ENCODE measurements at places on chromosomes 2 and 18.
A peak's percentile ranks its signal among the peaks of the same experiment; 100 is the strongest.

- DNase-seq, result no peak
Measured at GRCh38 chr2:159922563-159922962, 124.6 kb upstream of the CD302 start.

DNA sequence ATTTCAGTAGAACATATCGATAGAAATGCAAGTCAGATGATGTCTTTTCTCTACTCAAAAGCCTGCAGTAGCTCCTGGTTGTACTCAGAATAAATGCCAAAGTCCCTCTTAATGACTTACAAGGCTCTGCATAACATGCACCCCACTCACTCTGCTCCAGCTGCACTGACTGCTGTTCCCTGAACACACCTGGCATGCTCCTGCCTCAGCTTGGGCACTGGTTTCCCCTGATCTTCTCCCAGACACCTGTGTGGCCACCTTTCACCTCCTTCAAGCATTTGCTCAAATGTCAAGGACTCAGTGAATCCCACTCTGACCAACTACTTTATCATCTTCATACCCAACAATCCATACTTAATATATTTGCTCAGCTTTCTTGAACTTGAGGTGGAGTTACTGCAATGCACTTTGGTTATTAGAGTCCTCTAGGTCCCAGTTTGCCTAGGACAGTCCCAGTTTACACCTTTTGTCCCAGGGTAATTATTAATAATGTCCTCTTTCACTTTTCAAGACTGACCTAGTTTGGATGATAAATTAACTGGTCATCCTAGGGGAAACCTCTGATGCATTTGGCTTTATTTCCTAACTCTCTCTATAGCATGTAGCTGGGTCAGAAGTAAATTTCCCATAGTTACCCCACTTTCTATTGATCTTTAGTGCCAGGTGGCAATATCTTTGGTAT, 44.1 kb downstream of the ACAA2 start:
- no peak for DNase-seq

DNA sequence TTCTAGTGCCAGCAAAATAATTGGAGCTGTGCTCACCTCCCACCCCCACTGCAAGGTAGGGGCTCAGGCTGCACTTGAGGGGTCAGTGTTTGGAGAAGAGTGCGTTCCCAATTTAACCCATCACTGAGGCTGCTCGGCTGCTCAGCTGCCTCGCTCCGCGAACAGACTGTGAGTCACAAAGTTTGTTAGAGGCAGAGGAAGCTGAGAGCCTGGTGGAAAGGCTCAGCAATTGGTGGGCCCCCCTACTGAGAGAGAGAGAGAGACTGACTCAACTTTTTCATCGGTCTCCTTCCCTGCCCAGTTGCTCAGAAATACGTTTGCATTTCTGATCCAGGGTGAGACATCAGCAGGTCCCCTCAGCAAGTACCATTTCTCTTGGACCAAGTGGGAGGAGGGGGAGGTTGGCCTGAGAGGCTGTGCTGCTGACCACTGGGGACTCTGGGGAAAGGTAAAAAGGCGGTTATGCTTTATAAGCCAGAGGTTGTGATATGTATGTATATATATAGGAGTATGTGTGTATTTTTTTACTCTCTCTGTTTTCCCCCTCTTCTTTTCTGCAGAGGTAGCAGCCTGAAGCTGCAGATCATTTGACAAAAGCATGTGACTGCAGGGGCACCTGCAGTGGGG, 1.5 kb downstream of the EFR3B start:
- DNase-seq, result no peak

DNA sequence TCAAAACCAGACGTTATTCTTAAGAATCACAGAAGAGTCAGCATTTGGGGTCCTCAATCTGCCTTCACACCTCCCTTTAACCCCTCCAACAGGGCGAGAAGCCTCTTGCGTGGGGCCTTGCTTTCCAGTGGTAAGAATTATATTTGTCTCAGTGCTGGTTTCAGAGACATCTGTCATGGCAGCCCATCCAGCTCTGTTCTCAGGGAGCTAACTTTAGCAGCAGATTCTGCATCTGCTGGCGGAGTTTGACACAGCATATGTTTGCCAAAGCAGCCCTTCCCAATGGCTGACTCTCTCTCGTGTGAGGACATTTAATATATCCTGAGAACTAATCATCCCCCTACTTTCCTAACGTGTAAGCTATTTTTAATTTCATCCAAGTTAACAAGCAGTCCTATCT, 91.5 kb upstream of the BCL11A start:
- no peak for DNase-seq

DNA sequence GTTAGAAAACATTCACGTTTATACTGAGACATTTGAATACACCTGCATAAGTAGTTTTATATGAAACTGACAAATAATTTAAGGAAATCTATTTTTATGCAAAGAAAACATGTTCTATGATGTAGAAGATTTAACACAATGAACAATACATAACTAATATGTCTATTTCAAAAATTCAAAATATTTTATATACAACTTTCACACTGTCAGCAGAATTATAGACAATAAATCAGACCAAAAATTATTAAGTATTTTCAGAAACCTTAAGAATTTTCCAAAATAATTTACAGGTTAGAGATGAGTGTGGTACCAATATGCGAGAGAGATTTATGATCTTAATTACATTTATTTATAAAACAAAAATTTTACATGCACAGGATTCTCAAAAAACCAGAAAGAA, 1561.0 kb upstream of the ZEB2 start:
- DNase-seq, result no peak

DNA sequence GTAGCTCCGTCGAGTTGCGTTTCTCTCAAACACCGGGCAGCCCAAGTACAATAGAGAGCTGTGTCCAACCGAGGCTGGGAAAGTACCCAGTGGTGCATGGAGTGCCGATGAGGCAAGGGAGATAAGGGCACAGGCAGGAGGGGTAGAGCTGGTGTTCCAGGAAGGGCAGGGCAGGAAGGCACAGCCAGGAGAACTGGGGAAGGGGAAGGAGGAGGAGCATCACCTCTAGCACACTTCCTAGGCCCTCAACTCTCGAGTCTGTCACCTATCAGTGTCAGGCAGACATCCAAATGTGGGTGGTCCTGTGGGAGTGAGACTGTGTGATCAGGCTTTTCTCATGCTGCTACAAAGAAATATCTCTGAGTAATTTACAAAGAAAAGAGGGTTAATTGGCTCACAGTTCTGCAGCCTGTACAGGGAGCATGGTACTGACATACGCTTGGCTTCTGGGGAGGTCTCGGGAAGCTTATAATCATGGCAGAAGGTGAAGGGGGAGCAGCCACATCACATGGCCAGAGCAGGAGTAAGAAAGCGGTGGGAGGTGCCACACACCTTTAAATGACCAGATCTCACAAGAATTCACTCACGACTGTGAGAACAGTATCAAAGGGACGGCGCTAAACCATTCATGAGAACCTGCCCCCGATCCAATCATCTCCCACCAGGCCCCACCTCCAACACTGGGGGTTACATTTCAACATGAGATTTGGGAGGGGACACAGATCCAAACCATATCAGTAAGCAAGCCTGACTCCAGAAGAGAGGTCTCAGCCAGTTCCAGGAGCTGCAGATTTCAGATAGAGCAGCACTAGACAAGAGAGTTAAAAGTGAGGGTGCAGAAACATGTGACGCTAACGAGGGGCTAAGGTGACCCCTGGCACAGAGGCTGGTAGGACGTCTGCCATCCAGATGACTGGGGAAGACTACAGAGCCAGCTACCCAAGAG, 75.7 kb downstream of the MBOAT2 start:
- DNase-seq, result no peak

- DNase-seq, result no peak
Measured at GRCh38 chr2:161964160-161964559, 109.9 kb downstream of the DPP4 start.

GRCh38 chr2:222311319-222311977, 12.7 kb upstream of the PAX3 start:
- DNase-seq, result no peak

- DNase-seq, result no peak
Measured at GRCh38 chr2:19580264-19580663, 221.8 kb upstream of the OSR1 start.

DNA sequence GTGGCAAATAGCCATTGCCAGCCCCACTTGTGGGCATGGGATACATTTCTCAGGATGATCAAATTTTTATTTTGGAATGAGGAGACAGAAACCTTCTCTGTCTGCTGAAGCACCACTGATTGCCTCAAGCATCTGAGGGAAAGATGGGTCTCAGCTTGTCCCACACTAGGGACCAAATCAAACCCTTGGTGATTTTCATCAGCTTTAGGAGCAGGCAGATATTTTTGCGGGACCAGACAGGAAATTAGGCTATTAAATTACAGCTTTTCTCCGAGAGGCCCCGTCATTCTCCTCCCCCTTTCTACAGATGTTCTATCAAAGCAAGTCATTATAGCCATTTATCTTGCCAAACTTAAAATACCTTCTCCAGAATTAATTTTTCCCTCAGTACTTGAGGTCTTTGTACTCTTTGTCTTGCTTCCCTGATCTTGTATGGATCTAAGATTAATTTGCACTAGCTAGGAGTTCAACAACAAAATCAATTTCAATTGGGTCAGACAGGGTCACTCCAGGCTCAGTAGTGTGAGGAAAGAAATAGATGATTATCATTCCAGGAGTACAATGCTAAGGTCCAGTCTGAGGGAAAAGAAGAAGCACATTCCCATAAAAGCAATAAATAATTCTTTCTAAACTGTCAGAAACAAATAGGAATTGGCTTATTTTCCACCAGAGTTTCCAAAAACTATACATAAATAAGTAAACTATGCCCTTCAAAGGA, 818.1 kb upstream of the SOX11 start:
- no peak for DNase-seq

GRCh38 chr18:31490387-31490786, 7.6 kb upstream of the DSG2 start:
- no peak for DNase-seq

- DNase-seq, result no peak
Measured at GRCh38 chr18:56921896-56922480, 224.9 kb upstream of the BOD1L2 start.

- no peak for DNase-seq
Measured at GRCh38 chr2:44137872-44138551, 30.7 kb upstream of the PPM1B start.

- DNase-seq, result no peak
Measured at GRCh38 chr18:61595615-61596251, 262.5 kb downstream of the CDH20 start.

DNA sequence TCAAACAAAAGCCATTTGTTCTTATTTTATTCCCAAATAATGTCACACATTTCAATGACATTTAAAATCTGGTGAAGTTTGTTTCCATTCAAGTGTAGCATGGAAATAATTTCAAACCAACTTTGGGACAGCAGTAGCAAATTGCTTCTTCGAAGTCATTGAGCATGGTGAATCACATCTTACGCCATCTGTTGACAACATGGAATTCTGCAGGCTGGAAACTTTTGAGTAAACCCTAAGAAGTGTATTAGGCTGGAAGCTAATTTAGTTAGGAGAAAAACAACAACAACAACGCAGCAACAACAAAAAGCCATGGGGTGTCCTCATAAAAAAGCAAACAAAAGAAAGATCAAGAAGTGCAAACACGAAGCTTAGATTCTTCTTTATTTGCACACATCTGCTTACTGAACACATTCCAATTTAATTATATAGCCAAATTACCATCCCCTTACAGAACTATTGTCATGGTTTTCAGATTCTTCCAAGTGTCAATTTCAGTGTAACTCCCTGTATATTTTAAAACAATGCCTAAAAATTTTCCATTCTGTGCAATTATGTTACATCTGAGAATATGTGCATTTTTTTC, 659.0 kb upstream of the CDH7 start:
- peak; percentile 1 for DNase-seq

GRCh38 chr2:35978218-35978617, 377.4 kb upstream of the CRIM1 start:
- DNase-seq, result no peak

- no peak for DNase-seq
Measured at GRCh38 chr2:147045113-147045512, 799.7 kb upstream of the ACVR2A start.

GRCh38 chr2:102848366-102848839, 86.6 kb downstream of the TMEM182 start:
- DNase-seq, result peak; percentile 82

DNA sequence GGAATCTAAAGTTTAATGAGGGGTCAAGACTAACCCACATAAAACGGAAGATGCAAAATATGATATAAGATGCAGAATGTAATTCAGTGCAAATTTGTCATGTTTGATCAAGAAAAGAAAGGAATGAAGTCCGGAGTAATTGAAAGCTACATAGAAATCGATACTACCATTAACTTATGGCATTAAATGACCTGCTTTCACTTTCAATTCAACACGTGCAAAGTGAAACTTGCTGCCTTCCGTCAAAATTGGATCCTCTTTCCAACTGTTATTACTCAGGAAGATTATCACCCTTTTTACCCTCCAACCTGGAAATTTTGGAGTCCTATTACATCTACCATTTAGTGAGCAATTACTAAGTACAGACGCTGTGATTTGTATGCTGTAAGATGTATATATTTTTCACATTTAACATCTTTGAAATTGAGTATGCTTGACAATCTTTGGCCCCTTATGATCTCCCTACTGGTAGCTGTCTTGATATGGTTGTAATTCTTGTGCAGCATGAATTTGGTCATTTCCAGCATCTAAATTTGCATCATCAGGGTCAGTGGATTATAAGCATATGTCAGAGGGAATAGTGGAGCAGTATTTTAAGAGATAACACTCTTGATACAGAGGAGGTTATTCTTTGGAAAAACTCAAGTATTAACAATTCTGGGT, 18.6 kb downstream of the UNC80 start:
- no peak for DNase-seq

DNA sequence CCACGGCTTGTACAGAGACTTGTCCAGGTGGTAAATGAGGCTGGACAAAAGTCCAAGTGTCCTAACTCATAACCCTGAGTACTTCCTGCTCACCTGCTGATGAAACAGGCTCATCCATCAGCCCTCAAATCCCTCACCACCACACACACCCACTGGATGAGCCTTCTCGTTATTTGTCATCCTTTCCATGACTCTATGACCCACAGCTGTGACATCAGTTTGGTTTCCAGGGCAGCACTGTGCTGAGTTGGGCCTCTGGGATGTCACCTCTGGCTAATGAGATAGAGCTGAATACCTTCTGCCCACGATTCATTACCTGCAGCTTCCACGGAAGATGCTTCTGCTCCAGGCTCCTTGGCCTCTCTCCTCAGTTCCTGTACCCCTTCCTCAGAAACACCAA, 39.4 kb downstream of the SLC14A2 start:
- no peak for DNase-seq

- DNase-seq, result no peak
Measured at GRCh38 chr2:201649442-201649841, 6.1 kb upstream of the TMEM237 start.

- no peak for DNase-seq
Measured at GRCh38 chr18:65215865-65216466, 534.8 kb upstream of the CDH7 start.

DNA sequence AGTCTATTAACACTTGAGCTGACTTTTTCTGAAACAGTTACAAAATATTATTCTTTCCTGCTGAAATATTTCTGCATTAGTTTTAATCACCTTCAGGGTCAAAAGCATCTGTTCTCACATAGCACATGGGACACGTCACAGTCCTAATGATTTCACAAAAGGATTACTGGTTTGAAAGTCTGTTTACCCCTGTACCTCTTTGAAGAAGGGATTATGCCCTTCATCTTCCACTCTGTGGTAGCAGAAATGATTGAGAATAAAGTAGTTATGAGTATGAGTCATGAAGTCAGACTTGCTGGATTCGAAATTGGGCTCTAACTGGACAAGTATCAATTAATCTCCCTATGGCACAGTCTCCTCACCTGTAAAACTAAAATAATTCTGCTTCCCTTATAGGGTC, 121.2 kb downstream of the SATB2 start:
- no peak for DNase-seq

- no peak for DNase-seq
Measured at GRCh38 chr2:178478130-178478438, 316 bp downstream of the FKBP7 start.
